Stimulated activated CD4-positive, alpha-beta T cell treated with anti-CD3 and anti-CD28 coated beads, Interleukin-15, amount 100 ng/mL, for 48 hours (primary cell): ENCODE measurements at places on chromosomes 4 and X.

GRCh38 chr4:124970011-124970410 lies 257.5 kb upstream of the ANKRD50 start:
- DNase-seq = no peak

- no peak for DNase-seq
Observed at GRCh38 chrX:73577361-73577760, 14.4 kb downstream of the CHIC1 start.

DNA sequence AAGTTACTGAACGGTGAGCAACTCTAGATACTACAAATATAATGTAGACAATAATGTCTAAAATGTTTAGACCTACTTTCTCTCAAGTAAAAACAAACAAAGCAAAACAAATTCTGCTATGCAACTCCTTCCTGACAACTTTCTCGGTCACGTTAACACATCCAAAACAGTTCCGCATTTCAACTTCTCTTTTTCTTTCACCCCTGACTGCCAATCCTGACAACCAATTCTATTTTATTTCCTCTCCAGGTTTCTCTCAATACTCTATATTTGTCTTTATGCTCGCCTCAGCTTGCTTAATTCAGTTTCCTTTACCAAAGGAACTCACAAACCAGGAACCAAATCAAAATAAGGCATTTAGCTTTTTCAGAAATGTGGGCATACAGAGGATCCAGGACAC lies 513.0 kb downstream of the FSTL5 start:
- DNase-seq = no peak

GRCh38 chrX:12802741-12803140 lies 11.5 kb downstream of the PRPS2 start:
- DNase-seq = no peak

- DNase-seq = no peak
Observed at GRCh38 chr4:68954126-68954525, 2.5 kb upstream of the UGT2A3 start.

DNA sequence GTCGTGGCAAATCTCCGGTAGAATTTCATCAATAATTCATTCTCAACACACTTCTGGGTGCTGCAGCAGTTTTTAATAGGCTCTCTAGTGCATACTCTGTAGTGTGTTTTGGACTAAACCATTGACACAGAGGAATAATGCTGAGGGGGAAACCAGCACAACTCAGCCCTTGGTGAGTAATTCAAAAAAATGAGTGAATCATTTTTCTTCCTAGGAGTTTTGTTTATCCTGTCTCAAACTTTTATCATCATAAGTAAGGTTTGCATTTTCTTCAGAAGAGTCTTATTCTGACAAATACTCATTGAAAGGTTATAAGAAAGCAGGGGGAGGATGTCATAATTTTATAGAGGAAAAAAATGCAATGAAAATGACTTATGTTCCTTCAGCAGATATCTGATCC lies 2542.7 kb downstream of the PCDH7 start:
- DNase-seq = no peak

GRCh38 chr4:73859614-73860088 lies 6.6 kb downstream of the PF4V1 start:
- no peak for DNase-seq

DNA sequence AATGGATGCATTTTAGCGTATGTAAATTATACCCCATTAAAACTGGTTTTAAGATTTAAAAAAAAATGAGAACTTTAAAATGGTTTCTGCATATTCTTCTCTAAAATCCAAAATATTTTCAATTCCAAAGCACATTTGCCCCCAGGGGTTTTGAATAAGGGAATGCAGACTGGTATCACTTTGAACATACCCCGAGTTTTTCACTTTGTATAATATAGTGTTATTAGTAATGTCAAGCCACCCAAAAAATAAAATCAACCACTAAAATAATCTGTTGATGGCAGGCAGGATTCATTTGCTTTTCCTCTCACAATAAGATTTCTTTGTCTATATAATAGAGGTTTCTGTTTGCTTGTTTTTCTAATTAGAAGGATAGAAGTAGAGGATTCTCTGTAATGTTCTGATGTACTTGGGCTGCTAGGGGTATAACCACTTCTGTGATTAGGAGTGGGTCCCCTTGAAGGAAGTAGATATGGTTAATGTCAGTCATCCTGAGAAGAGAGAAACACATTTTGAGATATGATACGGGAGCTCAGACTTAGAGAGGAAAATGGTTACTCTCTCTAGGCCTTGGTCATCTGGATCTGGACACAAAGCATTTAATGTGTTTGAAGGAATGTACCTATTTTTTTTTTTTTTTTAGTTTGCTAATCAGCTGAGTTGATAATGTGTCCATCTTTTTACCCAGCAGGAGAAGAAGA lies 9.3 kb upstream of the LIN54 start:
- DNase-seq = no peak

DNA sequence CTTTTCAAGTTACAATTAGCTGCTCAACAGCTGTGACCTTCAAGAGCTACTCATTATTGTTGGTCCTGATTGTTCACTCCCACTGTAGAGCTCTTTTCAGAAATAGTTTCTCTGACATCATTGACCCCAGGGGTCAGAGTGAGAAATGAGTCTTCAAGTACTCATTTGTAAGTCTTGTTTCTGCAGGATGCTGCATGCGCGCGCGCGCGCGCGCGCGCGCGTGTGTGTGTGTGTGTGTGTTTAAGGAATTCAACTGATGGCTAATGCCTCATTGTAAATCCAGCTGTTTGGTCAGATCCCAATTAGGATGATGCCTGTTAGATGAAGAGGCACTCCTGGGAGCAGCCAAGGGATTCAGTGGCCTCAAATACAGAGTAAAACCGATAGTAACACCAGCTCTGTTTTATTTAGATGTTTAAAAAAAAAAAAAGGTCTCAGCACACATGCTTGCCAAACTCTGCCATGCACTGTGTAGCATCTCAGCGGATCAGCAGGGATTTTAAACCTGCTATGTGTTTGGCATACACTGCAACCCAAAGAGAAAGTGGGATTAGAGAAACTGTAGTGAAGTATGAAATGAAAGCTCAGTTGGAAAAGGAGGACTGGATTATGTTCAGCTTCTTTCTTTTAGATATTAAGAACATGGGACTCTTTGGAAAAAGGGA lies 332.3 kb downstream of the ADGRL3 start:
- no peak for DNase-seq

GRCh38 chr4:88758264-88758663 lies 60.6 kb upstream of the NAP1L5 start:
- DNase-seq = no peak

GRCh38 chr4:81930506-81931238 lies 443.1 kb downstream of the HNRNPD start:
- DNase-seq = no peak

DNA sequence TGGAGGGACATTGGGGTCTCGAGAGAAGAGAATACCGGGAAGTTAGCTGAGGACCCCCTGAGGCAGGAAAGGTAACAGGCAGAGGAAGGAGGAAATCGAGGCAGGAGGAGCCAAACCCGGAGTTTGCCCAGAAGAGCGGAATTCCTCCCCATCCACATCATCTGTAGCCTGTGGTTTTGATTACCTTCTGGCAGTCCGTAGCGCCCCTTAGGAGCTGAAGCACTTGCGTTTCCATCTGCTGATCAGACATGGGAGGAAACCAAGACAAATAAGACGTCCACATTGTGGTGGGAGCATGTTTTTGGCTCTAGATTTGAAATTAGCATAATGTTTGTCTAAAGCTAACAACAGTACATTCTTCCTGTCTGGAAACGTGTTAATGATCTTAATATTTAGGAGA lies 26.8 kb upstream of the HMX1 start:
- DNase-seq = no peak
